ENCODE measurements at places on chromosomes 5 and 9.

DNA sequence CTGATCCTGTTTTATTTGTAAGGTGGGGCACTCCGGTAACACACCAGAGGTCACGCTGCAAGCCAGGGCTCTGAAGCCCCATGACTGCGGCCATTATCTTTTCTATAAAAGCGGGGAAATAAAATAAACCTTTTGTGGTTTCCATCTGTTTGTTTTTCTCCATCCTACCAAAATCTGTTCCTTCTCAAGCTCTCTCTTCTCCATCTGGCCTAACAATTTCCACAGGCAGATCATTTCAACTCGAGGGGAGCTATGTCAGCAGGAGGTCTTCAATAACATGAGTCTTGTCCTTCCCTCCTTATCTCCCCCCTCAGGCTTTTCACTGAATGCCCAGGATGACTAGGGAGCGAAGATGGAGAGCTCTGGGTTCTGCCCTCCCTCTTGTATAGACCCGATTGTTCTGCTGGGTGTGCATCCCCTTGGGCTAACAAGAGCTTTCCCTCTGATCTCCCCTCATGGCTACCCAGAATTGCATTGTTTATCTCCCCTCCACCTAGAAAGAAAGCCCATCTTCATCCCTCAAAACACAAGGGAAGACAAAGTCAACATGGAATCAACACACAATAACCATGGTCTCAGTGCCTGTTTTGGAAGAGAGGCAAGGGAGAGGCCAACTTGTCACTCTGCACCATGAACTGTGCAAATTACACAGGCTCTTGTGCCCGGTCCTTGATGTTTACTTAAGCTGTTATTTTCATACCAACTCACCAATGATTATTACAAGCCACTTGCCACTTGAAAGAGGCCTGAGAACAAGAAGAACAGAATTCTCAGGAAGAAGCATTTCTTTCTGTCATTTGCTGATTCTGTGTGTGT lies 187.8 kb downstream of the FANCC start:
- DNase-seq: no peak

GRCh38 chr5:103472830-103473229 lies 89.8 kb downstream of the NUDT12 start:
- no peak for DNase-seq

DNA sequence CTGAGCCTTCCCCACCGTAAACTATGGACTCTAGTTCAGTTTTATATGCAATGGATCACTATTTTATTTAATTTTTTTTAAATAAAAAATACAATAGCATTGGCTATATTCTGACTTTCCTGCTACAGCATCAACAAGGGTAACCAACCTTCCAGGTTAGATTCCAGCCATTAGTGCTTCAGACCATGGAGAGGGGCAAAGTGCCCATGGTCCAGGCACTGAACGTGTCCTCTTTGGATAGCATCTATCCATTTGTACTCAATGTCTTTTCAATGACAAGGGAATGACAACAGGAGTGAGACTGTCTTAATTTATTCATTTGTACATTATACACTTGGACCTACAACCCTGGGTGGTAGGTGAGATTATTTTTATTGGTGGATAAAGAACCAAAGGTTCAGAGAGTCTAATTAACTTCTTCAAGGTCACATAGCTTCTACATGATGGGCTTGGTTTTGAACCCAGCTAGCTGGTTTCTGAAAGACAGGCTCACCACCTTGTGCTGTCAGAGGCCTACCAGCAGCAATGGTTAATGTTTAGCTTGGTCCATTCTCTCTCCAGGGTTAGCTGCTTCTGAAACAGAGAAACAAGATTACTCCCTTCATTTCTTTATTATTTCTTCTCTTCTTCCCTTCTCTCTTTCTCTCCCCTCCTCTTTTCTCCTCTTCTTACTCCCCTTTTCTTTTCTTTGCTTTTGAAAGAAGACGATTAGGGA lies 11.5 kb downstream of the TMEM171 start:
- DNase-seq: no peak

- no peak for DNase-seq
Observed at GRCh38 chr5:180811623-180812124, 9.1 kb upstream of the MGAT1 start.

GRCh38 chr5:61228691-61229280 lies 66.5 kb upstream of the SMIM15 start:
- DNase-seq: no peak

GRCh38 chr5:107977550-107978071 lies 306.9 kb upstream of the EFNA5 start:
- DNase-seq: no peak

GRCh38 chr9:129878291-129878690 lies 43.0 kb downstream of the USP20 start:
- no peak for DNase-seq

Data from stimulated activated CD8-positive, alpha-beta memory T cell treated with anti-CD3 and anti-CD28 coated beads, Interleukin-15, amount 100 ng/mL, for 1 hour (primary cell).